ENCODE measurements at places on chromosomes 11 and 22. TPM values are rescaled to one million over a fixed set of nuclear protein-coding genes. Genes with fewer than 3 reads are reported as not detected.

DNA sequence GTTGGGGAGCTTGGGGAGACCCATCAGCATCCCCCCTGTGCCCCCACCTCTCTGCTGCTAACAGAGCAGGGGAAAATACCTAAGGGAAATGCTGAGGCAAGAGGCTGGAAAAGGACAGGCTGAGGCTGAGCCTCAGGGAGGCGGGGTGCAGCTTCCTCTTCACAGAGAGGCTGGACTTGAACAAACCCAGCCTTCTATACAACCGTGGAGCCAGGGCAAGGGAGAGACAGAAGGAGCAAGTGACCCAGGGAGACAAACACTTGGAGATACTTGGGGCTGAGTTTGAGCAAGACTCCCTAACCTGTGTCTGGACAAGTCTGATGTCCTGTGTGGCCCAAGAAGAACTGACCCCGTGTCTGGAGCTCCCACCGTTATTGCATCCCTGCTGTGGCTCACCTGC lies at the start of gene SLCO2B1:
TSS of gene SLCO2B1 (plus strand) at position 229 of the 400 bp plus-strand sequence. CDS start 275 bp downstream, outside the sequence.
- DNase-seq = no peak

DNA sequence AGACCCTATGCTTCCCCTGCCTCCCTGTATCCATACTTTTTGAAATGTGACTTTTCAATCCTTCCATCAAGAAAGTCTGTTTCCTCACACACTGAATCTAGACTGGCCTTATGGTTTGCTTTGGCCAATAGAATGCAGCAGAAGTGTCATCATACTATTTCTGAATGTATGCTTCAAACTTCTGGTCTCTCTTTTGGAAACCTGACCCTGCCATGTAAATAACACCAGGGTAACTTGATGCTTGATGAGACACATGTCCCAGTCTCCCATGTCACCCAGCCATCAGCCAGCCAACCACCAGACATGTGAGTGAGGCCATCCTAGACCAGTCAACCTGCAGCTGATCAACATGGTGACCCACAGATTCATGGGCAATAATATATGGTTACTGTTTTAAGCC lies 29.7 kb upstream of the CAVIN3 start:
- no peak for DNase-seq

DNA sequence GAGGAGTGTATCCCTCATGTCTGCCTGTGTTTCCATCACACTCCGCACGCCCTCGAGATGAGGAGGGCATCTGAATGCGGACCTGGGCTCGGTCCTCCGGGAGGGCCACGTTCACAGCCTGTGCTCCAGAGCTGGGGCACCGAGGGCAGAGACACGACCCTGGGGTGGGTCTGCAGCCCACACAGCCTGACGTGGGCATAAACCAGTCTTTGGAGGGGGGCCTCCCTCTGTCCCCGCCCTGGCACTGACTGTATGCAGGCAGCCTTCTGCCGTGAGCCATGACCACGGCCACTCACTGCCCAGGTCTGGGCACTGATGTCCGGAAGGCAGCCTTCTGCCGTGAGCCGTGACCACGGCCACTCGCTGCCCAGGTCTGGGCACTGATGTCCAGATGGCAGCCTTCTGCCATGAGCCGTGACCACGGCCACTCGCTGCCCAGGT lies 1425.1 kb downstream of the BRD1 start:
- DNase-seq = peak; percentile 26

DNA sequence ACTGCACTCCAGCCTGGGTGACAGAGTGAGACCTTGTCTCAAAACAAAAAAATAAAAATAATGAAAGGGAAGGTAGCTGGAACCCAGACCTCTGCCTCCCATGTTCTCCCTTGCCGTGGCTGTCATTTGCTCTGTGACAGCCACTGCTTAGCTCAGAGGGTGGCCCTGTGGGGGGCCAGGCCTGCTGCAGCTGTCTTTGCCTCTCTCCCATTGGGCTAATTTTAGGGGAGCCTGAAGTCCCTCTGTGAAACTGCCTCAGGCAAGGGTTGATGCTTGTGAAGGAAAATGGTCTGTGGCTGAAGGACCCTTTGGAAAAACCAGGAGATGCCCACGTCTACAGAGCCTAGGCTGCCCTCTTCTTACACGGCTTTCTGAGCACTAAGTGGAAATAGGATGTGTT lies 42.9 kb downstream of the C11orf91 start:
- peak; percentile 22 for DNase-seq

DNA sequence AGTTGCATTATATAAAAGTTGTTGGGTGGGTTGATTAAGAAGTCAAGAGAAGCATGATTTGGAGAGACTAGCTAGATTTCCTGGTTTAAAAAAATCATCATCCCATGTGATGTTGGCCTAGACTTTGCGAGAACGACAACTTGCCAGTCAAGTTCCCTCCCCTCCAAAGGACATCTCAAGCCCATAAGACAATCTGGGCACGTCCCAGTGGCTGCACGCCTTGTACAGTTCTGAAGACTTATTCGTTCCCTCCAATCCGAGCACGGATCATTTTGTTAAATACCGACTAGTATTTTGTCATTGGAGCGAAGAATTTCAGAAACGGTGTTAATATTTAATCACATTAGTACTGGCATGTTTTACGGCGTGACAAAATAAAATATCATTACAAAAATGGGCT lies 8.0 kb downstream of the MN1 start:
- no peak for DNase-seq

GRCh38 chr11:43907028-43907975 lies 26.7 kb downstream of the ALKBH3 start:
- DNase-seq = no peak

- DNase-seq = no peak
Measured at GRCh38 chr11:101907815-101908214, 7.0 kb upstream of the CEP126 start.

DNA sequence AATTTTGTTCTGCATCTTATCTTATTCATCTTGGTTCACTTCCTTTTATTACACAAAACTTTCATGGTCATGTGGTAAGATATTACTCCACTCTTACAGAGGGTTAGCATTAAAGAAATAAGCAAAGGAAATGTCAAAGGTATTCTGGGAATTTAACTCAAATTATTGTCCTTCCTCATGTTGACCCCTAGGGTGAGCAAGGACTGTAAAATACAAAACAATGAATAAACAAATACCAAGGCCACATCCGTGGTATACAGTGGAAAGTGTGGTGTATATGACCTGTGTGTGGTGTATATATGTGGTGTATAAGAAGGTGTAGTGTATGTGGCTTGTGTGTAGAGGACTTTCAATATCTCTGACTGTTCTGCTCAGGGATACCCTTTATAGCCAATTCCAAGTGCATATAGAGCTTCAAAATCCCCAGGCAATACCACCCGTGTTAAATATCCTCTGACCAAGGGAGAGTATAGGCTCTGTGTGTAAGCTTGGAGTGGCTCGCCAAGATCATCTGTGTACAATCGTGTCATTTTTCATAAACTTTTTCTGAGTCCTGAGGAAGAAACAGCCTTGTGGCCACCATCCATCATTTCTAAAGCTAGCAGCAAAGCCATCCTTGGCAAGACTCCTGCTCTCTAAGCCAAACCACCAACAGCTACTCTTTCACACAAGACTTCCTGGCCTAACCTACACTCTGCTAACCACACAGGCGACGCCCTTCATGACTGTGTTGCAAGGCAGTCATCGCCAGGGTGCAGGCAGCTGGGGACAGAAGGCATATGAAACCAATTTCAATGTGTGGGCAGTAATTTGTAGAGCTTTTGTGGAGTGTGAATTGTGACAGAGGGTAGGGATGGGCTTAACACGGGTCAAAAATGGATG lies 548.0 kb downstream of the ETS1 start:
- DNase-seq = no peak

- peak; percentile 78 for DNase-seq
Measured at GRCh38 chr11:126647735-126648134, 292.2 kb downstream of the ST3GAL4 start.

DNA sequence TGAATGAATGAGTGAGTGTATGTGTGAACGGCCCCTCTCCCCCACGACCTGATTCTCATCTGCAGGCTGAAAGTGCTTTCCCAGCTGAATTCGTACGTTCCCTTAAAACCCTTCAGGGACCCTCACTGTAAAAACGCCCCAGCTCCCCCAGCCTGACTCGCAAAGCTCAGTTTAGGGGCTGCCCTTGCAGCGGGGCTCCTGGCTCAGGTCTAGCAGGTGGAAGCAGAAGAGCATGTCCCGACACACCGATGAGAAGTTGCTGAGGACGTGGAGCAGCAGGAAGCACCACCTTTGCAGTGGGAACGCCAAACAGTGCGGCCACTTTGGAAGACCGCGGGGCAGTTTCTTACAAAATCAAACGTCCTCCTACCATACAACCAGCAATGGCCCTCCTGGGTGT lies 3.6 kb upstream of the MRPL23 start:
- DNase-seq = peak; percentile 37

DNA sequence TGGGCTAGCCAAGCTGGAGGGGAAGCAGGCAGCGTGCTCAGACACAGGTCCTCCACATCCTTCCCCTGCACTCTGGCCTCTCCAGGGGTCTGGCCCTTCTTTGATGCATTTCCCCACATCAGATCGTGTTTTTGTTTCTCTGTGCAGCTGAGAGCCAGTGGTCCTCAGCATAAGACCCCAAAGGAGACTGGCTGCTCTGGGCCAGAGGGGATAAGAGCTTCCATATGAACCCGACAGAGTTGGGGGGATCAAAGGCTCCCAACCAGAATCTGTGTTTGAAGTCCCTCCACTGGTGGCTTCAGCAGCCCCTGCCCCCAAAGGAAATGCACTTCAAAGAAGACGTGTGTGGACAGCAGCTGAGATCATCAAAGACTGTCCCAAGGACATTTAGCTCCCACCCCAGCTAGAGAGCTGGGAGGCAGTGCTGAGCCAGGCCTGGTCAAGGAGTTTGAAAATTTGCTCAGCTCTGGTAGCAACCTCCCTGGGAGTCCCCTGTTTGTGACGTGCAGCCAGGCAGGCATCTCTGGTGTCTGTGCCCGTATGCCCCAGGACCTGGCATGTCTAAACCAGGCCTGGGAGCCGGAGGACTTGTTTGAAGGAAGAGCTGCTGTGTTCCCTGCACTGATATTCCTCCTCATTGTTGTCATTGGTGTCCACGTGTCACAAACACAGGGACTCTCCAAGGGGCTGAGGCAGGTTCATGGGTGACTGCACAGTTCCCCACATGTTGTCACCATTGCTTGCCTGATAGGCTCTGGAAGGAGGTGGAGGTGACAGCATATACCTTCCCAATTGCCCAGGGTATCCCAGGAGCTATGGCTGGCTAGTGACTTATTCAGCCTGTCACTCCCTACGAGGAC lies 99.0 kb downstream of the AMOTL1 start:
- no peak for DNase-seq

DNA sequence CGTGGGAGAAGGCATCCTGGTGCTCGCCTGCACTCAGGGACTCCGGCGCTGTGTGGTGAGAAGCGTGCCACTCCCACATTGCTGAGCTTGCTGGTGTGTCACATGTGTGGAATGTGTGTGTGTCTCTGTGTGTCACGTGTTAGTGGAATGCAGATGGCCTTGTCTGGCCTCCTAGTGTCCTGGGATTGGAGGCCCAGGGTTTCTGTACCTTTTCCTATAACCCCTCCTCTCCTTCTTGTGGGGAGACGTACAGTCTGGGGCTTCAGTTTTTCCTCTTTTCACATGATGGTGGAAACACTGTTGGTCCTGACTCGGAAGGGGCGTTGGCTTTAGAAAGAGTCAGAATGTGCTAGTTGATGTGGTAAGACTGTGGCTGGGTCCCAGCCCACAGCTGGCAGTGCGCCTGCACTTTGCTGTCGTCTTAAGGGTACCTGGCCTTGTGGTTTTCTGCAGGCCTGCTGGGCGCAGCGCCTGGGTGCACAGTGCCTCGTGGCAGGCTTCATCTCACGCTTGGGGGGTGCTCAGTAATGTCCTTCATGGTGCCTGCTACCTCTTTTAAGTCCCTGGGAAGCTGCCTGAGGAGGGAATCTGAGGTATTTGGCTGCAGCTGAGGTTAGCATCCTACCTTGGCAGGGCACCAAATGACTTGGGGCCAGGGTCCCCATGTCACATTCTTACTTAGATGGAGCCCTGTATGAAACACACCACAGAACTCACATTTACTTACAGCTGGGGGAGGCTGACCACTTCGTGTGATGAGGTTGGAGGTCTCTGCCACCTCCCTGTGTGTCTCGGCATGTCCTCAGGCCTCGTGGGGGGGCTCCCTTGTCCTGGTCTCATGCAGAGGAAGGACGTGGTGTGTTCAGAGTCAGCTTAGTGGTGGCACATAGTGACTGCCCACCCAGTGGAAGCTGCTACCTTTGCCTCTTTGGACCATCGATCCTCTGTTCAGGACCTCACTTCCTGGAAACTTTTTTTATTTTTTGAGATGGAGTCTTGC lies 61.9 kb downstream of the MED15 start:
- peak; percentile 96 for DNase-seq

- DNase-seq = peak; percentile 48
Measured at GRCh38 chr11:9527481-9528135, 45.9 kb upstream of the WEE1 start.

- no peak for DNase-seq
Measured at GRCh38 chr11:76194872-76195668, 11.2 kb downstream of the WNT11 start.

The ZDHHC8 gene
- total RNA-seq = 9.0 TPM

The GDPD4 gene
- total RNA-seq = not detected

The CNTF gene
- total RNA-seq = 0.16 TPM

The MGAT3 gene
- total RNA-seq = 4.3 TPM

The C11orf65 gene
- not detected for total RNA-seq

The RTN4RL2 gene
- not detected for total RNA-seq

All from SJSA1 (cell line).